Renal pelvis (tissue), 12 donors: ENCODE measurements at places on chromosomes 2 and 18. TPM values are rescaled to one million over a fixed set of nuclear protein-coding genes. Genes with fewer than 3 reads are reported as not detected.

DNA sequence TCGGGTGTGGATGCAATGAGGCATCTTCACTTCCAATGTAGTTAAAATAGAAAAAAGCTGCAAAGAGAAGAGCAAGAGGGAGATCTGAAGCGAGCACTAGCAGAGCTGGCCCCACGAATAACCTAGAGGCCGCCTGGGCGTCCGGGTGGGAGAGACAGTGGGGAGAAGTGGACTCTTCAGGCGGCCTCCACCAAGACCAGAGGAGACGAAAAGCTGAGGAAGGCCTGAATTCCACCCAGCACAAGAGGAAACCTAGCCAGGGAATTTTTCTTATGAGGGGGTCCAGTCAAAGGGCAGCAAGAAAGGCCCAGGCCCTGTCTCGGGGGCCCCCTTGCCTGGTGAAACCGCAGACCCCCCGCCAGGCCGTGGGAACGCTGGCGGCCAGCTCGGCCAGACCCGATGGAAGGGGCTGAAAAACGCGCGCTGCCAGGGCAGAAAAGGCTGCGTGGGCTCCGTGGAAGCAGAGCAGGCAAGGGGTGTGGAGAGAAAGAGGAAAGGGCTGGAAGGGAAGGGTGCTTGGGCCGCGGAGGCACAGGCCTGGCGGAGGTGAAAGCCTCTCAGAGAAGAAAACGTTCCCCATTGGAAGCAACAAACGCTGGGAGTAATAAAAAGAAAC, 69.2 kb downstream of the KCTD1 start:
- no peak for DNase-seq

Gene TRIB2
- polyA plus RNA-seq, result 192 TPM

- DNase-seq, result no peak
These were observed 53.0 kb downstream of the SKA1 start for GRCh38 chr18:50427896-50428295.

DNA sequence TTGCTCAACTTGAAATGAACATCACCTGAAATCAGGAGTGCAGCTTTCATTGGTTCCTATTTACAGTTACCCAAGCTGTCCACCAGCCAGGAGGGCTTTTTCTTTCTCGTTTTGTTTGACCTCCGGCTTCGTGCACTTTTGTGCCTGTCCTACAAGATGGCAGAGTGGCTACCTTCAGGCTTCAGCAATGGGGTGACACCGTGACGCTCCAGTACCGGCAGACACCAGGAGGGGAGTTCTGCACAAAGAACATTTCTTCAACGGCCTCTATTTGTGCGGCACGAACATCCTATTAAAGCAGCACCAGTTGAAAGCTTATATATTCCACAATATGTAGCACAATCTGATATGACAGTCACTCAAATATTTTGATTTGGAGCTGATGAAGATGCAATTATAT, 18.3 kb downstream of the RNASEH1 start:
- DNase-seq, result no peak

DNA sequence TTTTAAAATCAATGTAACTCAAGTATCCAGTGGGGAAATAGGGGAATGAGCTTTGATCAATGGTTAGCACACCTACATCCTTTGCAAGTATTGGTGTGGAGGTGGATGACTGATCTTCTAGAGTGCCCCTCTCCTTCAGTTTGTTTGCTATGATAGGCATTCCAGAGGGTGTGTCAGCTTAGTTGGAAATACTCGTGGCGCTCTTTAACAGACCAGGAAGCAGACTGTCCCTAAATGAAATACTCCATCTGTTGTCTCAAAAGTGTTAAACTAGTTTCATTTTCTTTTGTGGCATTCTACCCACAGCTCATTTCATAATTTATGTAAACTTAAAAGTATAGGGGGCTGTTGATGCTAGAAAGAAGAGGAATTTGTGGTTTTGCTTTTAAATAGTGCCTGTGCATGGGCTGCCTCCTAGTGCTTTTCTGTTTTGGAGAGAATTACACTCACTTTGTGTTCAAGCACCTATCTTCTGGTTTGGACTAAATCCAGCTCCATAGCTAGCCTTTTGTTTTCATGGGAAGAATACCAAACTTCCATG, 66.2 kb downstream of the STAT1 start:
- peak; percentile 47 for DNase-seq

DNA sequence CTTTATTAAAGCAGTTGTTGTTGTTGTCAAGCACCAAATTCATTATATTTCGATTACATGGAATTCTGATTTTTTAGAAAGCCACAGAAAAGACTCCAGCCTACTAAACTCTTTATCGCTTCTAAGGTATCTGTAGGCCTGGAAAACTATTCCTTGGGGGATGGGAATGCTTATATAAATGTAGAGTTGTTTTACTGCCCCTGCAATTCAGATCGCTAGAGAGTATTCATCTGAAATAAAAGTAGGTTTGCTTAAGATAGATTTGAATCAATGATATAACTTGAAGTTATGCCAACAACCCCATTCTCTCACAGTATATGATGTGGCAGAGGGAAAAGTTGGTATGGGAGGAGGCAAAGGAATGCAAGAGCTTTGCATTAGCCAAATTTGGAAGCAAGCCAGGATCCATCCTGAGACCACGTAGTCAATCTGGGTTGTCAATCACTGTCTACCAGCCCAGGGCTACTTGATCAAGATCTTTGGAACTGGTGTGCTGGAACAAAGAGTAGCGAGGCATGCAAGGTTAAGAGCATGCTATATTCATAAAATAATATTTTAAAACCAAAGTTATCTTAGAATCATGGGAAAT, 95.9 kb downstream of the LYPD6B start:
- DNase-seq, result no peak

Gene SRD5A2
- polyA plus RNA-seq, result 0.10 TPM

GRCh38 chr2:82395531-82395930, 2063.5 kb downstream of the SUCLG1 start:
- DNase-seq, result no peak

DNA sequence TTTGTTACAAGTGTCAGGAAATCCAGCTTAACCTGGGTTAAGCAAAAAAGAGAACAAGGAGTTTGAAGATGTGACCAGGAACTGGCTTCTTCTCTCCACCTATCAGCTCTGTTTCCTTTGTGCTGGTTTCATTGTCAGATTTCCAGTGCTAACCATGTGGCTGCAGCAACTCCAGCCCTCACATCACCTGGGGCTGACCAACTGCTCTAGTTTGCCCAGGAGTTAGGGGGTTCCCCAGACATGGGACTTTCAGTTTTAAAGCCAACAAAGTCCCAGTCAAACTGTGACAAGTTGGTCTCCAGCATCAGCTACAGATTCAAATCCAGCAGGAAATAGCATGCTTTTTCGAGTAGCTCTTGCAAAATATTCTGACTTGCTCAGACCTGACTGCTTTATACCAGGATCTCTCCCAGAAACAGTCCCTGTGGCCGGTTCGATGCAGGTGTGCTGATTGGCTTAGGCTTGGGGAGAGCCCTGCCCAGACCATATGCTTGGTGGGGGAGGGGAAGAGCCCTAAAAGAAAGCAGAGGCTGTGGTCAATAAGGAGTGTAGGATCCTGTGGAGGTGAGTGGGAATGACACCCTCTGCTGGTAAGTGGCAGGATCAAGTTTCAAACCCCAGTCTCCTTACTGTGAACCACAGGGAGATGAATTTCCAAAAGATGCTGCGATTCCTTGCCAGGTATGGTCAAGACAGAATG, 49.5 kb downstream of the KCNE4 start:
- DNase-seq, result no peak

GRCh38 chr2:240906141-240906910, at the start of gene CROCC2:
Gene CROCC2 (plus strand): TSS chr2:240906336. CDS start chr2:240906514, 178 bp downstream.
- peak; percentile 63 for DNase-seq

DNA sequence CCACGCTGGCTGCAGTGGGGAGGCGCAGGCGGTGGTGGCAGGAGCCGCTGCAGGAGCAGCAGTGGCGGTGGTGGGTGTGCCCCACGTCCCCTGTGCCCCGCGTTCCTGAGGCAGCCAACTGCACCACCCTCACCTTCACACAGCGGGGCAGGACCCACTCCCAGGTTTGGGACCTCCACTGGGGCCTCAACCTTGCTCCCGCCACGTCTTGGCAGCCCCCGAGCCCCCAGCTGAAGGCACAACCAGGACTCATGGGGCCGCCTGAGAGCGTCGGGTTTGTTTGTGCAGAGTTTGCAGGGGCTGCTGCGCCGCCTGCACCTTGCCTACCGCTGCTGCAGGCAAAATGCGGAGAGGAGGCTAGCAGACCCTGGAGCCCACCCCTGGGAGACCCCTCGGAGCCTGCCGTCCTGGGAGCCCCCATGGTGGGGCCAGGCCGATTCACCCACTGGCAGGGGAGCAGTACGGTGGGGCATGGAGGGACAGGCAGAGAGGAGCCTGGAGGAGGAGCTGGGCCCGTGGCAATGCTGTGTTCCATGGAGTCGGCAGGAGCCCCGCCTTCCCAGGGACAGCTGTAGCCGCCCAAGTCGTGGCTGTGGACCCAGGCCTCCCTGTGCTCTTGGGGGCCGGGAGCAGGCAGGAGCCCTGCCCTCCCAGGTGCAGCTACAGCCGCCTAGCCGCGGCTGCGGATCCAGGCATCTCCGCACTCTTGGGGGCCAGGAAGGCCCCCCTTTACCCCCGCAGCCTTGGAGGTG, 14.7 kb upstream of the EML6 start:
- no peak for DNase-seq

DNA sequence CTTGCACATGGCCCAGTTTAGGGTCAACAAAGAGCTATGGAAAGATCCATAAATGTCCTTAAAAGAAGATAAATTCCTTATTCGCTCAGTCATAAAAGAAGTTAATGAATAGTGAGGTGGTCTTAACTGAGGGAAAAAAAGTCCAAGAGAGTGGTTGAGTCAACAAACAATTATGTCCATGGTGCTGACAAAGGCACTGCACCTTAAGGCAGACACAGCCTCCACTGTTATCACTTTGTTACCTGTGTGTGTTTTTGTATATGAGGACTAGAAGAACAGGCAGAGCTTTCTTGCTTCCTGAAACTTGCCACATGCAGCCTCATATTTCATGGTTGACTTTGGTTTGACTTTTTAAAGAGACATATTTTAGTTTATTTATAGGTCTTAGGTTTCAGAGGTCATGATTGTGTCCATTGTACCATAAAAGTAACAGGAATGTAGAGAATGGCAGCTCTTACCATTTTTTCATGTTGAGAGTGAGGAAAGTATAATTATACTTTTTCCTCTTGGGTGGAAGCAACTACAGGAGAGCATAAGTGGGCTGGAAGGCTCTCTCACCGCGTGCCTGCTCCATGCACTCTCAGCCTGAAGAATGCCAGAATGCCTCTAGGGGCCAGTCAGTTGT, 93.6 kb downstream of the XRCC5 start:
- DNase-seq, result no peak

Gene SERPINB10
- not detected for polyA plus RNA-seq

- DNase-seq, result no peak
These were observed 769.7 kb downstream of the LRRTM4 start for GRCh38 chr2:76752506-76752905.
